ENCODE measurements at places on chromosomes 12 and 14.

- DNase-seq = no peak
These were observed 192.2 kb upstream of the PELI2 start for GRCh38 chr14:55926007-55926406.

- no peak for DNase-seq
These were observed 18.6 kb downstream of the LGMN start for GRCh38 chr14:92729634-92730358.

- DNase-seq = no peak
These were observed 39.0 kb downstream of the ACTN1 start for GRCh38 chr14:68939893-68940613.

GRCh38 chr12:8123124-8123912 is at the start of gene CLEC4A:
TSS of gene CLEC4A (plus strand) at chr12:8123617. CDS start at chr12:8123879, 262 bp downstream.
- DNase-seq = no peak

DNA sequence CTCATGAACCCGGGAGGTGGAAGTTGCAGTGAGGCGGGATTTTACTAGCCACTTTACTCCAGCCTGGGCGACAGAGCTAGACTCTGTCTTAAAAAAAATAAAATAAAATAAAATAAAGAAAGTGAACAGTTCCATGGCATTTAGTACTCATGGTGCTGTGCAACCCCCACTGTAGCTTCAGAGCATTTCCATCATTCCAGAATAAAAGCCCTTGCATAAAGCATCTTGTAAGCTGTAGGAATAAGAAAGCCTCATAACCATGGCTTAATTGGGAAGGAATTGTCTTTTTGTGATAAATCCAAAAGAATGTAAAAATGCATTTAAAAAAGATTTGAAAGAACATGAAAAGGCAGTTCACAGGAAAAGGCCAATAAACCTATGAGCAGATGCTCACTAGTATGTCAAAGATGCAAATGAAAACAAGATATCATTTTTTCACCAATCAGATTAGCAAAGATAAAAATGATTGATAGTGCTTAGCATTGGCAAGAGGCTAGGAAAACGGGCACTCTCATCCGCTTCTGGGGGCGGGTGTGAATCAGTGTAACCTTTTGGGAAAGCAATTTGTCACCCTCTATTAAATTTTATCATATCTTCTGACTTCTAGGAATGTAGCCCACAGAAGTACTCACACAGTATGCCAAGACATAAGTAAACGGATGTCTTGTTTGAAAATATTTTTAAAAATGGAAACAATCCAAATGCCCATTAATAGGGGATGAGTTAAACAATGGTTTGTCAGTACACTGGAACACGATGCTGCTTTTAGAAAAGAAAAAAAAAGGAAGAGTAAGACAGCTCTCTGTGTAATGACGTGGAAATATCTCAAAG is 46.6 kb downstream of the CFAP251 start:
- no peak for DNase-seq

- DNase-seq = no peak
These were observed 1.9 kb downstream of the RTL1 start for GRCh38 chr14:100901391-100902183.

DNA sequence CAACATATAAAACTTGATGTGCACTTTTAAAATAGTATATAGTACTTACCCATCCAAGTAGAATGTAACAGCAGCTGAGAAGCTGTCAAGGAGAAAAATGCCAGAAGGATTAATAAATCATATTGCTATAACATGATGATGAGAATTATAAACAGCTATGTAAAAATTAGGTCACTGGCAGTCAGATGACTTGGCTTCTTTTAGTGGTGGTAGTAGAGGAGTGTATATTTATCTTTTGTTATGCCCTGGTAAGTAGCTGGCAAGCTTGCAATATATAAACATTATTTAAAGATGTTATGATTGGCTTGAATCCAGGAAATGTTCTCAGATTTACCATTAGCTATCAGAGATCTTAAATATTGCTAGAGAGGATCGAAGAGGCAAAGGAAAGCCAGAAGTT is 471.0 kb upstream of the MGAT4C start:
- no peak for DNase-seq

- DNase-seq = no peak
These were observed 257.4 kb upstream of the NOVA1 start for GRCh38 chr14:26855077-26855753.

DNA sequence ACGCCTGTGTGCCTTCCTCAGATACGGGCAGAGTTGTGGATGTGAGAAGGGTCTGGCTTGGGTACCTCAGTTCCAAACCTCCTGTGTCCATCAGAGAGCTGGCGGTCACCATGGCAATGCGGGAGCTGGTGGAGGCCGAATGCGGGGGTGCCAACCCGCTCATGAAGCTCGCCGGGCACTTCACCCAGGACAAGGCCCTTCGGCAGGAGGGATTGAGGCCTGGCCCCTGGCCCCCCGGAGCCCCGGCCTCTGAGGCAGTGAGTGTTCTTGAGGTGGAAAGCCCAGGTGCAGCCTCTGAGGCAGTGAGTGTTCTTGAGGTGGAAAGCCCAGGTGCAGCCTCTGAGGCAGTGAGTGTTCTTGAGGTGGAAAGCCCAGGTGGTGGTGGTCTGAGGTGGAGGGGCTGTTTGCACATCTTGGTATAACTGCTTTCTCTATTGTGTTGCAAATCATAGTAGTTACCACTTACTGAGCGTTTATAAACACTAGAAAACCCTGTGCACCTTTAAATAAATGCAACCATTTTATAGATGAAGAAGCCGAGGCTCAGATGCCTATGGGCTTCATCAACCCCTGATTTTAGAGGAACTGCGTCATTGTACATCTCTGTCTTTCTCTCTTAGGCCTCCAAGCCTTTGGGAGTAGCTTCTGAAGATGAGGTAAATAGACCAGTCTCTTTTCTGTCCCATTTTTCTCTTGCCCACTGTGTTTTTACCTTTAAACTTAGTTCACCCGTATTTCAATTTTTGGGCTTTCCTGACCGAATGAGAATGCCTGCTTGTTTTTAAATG is 976 bp downstream of the PEX5 start:
- no peak for DNase-seq

GRCh38 chr14:75249251-75249957 is 29.2 kb upstream of the FOS start:
- peak; percentile 71 for DNase-seq

DNA sequence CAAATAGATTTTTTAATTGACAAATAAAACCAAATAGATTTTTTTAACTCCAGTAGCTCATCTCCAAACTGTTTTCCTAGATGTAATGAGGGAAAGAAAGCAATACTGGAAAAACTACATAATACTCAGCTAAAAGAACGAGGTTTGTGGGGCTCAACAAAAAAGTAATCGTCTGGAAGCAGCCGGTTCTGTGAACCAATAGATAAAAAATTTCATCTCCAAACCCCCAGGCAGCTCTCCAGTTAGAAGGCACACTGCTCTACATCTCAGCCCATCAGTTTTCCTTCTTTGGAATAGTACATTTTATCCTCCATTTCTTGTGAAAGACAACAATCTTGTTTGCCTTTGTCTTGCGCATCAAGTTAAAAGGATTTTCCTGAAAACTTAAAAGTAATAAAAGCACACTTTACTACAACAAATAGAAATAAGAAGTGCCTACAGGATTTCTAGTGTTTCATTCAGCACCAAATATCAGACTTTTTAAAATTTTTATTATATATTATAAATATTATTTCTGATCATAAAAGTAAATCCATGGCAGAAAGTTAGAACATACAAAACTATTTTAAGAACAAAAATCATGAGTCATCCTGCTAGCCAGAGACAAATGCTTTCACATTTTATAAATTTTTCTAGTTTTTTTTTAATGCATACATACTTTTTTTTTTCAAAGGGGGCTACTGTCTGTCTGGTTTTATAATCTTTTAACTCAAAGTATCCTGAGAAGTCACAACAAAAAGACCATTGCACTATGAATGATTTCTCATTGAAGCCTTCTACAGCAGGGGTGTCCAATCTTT is 67.7 kb downstream of the EPS8 start:
- no peak for DNase-seq

DNA sequence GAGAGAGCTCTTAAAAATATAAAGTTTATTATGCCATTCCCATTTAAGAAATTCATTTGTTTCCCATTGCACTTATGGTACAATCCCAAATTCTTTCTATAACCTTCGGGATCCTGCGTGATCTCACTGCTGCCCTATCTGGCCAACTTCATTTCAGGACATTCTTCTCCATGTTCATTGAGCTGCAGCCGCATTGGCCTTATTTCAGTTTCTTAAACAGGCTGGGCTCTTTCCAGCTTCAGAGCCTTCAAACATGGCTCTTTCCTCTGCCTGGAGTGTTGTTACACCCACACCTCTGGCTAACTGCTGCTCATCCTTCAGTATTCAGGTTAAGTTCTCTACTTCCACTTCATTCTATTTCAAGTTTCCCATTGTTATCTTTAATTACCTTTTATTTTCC is 58.5 kb upstream of the LRTM2 start:
- no peak for DNase-seq

DNA sequence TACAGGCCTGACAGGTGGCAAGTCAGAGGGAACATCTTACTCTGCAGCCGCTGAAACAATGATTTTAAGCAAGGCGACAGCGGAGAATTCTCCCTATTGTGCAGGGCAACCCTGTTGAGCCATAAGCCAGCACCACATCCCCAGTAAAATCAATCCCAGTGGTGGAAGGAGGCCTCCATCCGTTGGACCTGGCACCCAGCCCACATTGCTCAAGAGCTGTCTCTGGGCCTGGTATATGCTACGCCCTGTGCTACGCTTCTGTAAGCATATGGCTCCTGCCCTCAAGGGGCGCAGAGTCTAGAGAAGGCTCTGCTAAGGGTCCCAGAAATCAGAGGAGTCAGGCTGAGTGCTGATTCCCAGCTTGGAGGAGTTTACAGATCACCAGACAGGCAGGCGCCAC is 265.5 kb downstream of the CACNA1C start:
- DNase-seq = no peak

- DNase-seq = no peak
These were observed 448.4 kb downstream of the MDGA2 start for GRCh38 chr14:47226877-47227520.

DNA sequence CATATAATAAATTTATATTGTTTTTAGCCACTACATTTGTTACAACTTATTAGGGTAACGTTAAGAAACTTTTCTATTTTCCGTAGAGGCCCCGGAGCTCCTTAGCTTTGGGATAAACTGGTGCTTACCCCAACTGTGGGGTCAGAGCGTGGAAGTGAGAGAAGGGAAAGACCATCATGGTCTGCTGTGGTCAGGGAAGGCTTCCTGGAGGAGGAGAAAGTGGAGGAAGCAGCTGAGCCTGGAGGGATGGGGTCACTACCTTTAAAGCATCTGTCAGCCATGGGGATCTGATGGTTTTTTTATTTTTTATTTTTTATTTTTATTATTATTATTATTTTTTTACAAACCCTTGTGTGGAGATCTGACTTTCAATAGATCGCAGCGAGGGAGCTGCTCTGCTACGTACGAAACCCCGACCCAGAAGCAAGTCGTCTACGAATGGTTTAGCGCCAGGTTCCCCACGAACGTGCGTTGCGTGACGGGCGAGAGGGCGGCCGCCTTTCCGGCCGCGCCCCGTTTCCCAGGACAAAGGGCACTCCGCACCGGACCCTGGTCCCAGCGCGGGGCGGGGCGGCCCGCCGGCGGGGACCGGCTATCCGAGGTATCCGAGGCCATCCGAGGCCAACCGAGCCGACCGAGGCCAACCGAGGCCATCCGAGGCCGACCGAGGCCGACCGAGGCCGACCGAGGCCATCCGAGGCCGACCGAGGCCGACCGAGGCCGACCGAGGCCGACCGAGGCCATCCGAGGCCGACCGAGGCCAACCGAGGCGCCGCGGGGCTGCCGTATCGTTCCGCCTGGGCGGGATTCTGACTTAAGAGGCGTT is 1101.2 kb upstream of the TMEM132C start:
- DNase-seq = peak; percentile 53

- no peak for DNase-seq
These were observed 36.2 kb downstream of the FGD6 start for GRCh38 chr12:95181103-95181502.

- DNase-seq = no peak
These were observed 82.2 kb downstream of the ATXN7L3B start for GRCh38 chr12:74619884-74620283.

- no peak for DNase-seq
These were observed 53.2 kb upstream of the PKP2 start for GRCh38 chr12:32949815-32950214.

DNA sequence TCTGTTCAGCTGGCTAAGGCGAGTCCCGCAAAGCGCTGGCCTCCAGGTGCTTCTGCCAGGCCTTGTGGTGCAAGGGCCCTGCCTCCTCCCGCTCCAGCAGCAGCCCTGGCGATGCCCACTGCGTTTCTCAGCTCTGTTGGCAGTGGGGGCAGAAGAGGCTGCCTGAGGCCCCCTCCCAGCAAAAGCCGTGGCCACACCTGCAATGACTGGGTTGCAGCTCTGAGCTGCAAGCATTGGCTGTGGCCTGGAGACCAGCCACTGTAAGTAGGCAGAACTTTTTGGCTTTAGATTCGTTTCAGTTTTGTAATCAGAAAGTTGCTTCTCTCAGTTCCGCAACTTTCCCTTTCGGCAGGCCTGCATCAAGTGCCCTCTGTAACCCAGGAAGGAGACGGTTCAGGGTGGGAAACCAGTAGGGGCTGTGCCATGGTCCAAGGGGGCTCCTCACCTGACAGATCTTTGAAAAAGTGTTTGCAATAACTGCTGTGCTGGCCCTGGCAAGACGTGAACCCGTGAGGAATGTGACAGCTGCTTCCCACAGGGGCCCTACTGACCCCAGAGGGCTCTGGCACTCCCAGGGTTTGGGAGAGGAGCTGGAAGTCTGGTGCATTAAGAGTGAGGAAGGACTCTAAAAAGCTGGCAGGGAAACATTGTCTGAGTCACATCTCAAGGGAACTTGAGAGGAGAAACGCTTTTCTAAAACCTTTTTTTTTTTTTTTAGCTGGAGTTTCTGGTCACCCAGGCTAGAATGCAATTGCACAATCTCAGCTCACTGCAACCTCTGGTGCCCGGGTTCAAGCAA is 54.5 kb upstream of the MAX start:
- DNase-seq = no peak

- DNase-seq = no peak
These were observed 21.8 kb upstream of the WNK1 start for GRCh38 chr12:730550-730949.

- no peak for DNase-seq
These were observed 134.3 kb downstream of the TTC7B start for GRCh38 chr14:90681929-90682328.

DNA sequence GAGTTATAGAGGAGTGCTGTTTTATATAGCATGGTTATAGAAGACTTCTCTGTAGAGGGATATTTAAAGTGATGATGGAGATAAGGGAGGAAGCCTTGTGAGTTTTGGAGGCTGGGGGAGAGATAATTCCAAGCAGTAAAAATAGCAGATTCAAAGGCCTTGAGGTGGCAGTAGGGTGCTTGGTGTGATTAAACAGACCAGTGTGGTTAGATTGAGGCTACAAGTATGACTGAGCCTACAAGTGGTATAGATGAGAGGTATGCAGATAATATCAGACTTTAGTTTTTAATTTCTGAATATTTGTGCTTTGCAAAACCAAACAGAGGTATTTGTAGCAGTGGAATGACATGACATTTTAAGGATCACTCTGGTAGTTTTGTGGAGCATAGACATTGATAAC is 20.3 kb downstream of the FANCM start:
- no peak for DNase-seq

DNA sequence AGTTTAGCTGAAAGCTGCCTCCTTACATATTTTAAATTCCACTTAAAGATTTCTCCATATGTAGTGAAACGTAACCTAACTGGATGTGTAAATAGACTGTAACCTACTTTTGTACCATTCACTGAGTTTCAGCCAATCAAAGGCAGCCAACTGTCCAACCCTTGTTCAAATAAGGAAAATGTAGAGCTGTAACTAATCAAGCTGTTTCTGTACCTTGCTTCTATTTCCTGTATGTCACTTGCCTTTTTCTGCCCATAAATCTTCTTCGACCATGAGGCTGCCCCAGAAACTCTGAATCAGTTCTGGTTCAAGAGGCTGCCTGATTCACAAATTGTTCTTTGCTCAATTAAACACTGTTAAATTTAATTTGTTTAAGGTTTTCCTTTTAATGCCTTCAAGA is 6.3 kb downstream of the SLC7A8 start:
- DNase-seq = no peak
